ENCODE measurements at places on chromosomes 1 and 21. TPM values are rescaled to one million over a fixed set of nuclear protein-coding genes. Genes with fewer than 3 reads are reported as not detected.

GRCh38 chr1:63602629-63603028 lies 9.4 kb downstream of the PGM1 start:
- DNase-seq, result no peak

- no peak for DNase-seq
Observed at GRCh38 chr1:160137216-160137862, 14.1 kb upstream of the ATP1A4 start.

DNA sequence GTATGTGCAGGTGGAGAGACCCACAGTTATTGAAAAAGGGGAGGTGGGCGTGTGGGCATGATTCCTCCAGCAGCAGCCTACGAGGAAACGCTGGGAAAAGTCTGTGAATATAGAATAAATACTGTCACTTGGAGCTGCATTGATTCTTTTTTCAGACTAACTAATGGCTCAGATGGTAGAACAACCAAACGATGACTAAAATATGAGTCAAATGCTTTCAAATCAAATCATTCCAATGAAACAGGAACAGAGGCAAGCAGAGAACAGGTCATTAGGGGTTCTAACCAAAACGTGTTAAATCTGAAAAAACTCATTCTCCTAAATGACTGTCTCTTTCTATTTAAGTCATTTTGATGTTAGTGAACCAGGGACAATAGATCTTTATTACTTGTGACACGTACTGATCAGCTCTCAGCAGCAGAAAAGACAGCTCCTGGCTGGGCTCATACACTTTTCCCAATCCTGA lies 35.1 kb upstream of the SEC16B start:
- no peak for DNase-seq

- no peak for DNase-seq
Observed at GRCh38 chr1:57384901-57385300, 39.0 kb downstream of the DAB1 start.

DNA sequence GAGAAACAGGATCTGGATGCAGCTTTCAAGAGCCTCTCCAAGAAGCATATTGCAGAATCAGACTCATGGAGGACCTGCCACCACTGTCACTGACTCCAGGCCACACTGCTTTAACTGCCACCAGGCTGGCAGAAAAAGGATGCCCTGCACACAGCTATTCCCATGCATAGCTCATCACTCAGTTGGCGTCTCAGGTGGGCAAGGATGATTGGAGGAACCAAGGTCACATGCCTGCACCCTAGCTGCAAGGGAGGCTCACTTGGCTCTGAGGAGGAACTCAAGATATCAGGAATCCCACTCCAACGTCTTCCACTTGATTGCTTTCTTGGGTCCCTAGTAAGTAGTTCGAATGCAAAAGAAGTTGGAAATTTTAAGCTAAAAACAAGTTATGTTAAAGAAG lies 19.6 kb upstream of the SPOCD1 start:
- DNase-seq, result no peak

- DNase-seq, result no peak
Observed at GRCh38 chr1:147389532-147390184, 147.2 kb downstream of the CHD1L start.

GRCh38 chr1:207644166-207644851 lies 624 bp upstream of the CR1L start:
- DNase-seq, result no peak

- no peak for DNase-seq
Observed at GRCh38 chr1:154495496-154496273, 6.3 kb upstream of the TDRD10 start.

GRCh38 chr1:10583641-10584040 lies 108.9 kb downstream of the PEX14 start:
- no peak for DNase-seq

DNA sequence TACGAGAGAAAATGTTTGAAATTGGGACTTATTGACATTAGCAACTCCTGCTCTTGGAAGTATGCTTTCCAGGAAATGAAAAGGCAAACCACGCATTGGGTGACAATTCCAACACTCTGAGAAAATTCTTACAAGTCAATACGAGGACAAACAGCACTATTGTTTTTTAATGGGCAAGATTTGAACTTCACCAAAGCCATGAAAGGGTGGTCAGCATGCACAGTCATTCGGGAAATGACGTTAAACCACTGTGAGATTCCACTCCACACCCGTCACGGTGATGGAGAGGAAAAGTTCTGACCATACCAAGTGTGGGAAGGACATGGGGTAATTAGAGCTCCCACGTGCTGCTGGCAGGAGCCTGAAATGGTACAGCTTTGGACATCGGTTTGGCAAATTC lies 12.2 kb upstream of the PRXL2B start:
- no peak for DNase-seq

DNA sequence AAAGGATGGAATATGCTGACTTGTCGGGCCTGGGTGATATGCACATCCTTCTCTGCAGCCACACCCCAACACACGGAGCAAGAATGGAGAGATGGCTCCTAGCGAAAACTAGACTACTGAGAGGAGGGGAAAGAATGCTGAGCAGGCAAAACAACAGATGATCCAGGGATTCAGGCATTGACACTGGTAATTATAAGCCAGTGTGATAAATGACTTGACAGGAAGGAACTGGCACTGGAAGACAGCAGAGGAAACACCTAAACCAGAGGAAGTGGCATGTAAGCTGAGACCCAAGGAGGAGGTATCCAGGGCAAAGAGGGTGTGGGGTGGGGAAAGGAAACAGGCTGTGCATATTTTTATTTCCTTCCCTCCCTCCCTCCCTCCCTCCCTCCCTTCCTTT lies 31.7 kb upstream of the KHDRBS1 start:
- DNase-seq, result no peak

- DNase-seq, result no peak
Observed at GRCh38 chr1:3060601-3061551, 8.1 kb upstream of the PRDM16 start.

GRCh38 chr1:181143102-181143859 lies 54.8 kb downstream of the IER5 start:
- no peak for DNase-seq

The MXRA8 gene
- 41.9 TPM for total RNA-seq

The MDM4 gene
- 145 TPM for total RNA-seq

The LRRC39 gene
- 1.8 TPM for total RNA-seq

The OR2L2 gene
- total RNA-seq, result 0.29 TPM

The TMEM269 gene
- total RNA-seq, result 0.18 TPM

The FLG2 gene
- not detected for total RNA-seq

The FAM163A gene
- total RNA-seq, result 0.16 TPM

The TENT5C gene
- 9.8 TPM for total RNA-seq

The SPATA46 gene
- not detected for total RNA-seq

The LAMB3 gene
- 58.5 TPM for total RNA-seq
